CD8-positive, alpha-beta memory T cell (primary cell): ENCODE measurements at places on chromosomes 11 and 22. TPM values are rescaled to one million over a fixed set of nuclear protein-coding genes. Genes with fewer than 3 reads are reported as not detected.

The PTGDR2 gene
- 0.28 TPM for total RNA-seq

The FGF4 gene
- total RNA-seq, result not detected

The F2 gene
- not detected for total RNA-seq

The ZP1 gene
- total RNA-seq, result not detected

The GNAZ gene
- total RNA-seq, result 2.6 TPM

GRCh38 chr11:47778878-47779483, 11.8 kb upstream of the FNBP4 start:
- no peak for DNase-seq
- no peaks in the 10 kb centered on the region for H3K27me3 ChIP-seq
- H3K27ac ChIP-seq, result no peak overlapping the region
- H3K36me3 ChIP-seq, result peaks cover 34% of the 10 kb centered on the region
- H3K4me1 ChIP-seq, result no peaks in the 10 kb centered on the region
- H3K4me3 ChIP-seq, result no peak overlapping the region

DNA sequence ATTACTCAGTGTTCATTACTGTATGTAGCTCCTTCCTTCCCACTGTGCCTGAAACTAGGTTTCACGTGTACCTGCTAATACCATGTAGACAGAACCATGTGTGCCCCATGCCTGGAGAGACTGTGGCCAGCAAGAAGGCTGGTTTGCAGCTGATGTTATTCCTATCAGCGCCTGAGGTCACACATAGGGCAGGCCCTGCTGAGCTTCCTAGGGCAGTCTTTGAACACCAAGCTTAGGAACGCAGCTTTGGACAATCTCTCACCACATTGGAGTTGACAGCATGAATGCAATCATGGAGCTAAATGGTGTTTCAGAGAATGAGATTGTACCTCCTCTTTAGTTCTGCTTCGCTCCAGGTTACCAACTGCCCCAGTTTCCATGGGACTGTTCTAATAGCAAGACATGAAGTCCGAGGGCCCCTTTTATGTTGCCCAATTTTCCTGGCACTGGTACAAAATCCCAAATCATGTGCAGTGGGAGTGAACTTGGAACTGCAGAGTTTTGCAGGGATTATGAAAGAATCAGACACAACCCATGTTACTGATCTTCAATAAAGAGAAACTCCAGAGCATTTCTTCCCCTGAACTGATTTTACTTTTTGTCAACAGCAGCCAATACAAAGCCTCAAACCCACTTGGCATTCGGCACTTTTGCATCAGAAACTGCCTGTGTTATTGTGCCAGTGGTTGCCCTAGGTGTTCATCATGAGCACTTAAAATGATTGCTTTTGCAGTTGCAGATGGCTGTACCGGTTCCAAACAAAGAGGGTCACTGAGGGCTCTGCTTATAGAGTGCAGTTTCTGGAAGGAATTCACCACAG, 154.2 kb upstream of the TTC12 start:
- H3K27ac ChIP-seq, result no peak overlapping the region
- H3K27me3 ChIP-seq, result no peaks in the 10 kb centered on the region
- DNase-seq, result no peak
- no peak overlapping the region for H3K4me3 ChIP-seq
- H3K4me1 ChIP-seq, result no peaks in the 10 kb centered on the region

DNA sequence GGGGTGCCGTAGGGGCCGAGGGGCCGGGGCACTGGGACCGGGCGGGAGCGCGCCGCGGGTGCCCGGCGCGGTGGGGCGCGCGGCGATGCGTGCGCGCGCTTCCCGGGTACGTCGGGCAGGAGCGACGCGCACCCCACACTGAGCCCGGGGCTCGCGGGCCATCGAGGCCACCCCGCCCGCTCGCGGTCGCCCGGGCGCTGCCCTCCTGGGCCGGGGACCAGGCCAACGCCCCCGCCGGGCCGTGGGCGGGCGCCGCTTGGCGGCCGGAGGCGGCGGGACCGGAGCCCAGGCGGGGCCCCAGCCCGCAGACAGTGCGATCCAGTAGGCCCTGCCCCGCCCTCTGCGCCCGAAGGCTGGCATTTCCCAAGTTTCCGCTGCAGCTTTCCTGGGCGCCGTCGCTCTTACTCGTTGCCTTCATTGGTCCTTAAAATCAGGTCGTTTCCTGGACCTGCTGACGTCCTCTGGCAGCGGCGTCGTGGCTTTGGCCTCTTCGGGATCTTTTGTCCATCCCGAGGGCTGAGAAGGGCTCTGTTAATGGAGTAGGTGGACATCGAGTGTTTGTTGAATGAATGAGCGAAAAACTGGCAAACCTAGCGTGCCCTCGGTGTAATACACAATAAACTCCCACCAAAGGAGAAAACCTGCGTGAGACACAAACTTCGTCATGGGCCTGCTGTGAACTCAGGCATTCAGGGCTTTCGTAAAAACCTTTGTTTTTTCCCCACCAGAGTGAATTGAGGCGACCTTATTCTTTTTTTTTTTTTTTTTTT, 638 bp downstream of the PARVA start:
- H3K27ac ChIP-seq, result no peak overlapping the region
- H3K4me3 ChIP-seq, result peak overlapping the region; percentile 41
- no peak for DNase-seq

DNA sequence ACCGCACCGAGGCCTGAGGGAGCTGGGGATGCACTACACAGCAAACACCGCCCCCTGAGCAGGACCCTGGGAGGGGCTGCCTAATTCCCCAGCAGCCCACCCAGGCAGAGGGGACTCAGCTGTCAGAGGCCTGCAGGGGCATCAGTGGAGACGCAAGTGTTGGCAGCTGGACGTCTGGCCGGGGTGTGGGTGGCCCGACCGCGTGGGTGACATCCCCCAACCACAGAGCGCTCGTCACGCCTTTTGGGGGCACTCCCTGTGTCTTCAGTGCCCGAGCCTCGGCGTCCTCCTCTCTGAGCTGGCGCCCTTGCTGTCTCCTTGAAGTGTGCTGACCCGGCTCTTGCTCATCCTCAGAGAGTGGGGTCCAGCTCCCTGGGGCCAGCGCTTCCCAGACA, 150.2 kb downstream of the BRD1 start:
- H3K27ac ChIP-seq, result no peak overlapping the region
- no peaks in the 10 kb centered on the region for H3K4me1 ChIP-seq
- H3K27me3 ChIP-seq, result no peaks in the 10 kb centered on the region
- no peak overlapping the region for H3K4me3 ChIP-seq

DNA sequence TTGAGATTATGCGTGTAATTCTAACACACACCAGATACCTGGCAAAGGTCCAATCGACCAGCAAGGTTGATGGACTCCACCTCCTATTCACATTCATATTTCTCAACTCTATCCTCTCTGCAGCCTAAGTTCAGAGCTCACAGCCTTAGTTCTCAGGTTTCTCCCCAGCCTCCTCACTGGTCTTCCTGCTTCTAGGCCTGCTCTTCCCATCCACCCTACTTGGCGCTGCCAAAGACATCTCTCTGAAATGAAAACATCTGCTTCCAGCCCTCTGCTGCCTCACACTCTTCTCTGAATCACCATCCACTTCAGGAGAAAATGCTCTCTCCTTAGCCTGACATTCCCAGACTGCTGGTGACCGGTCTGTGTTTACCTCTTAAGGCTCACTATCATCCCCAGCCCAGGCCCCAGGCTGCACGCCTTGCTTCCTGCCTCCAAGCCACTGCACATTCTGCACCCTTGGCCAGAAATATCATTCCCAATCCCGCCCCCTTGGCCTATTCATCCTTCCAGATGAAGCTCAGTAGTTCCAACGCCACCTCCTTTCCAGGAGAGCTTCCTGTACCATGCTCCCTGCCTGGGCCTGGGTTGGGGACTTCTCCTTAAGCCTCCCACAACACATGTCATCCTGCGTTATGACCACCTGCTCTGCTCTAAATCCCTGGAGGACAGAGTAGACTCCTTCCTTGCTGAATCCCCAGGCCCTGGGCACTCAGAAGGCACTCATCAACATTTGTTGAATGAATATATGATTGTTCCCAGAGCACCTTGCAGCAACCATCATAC, 3.5 kb downstream of the ARRB1 start:
- H3K4me3 ChIP-seq, result no peak overlapping the region
- peaks cover 87% of the 10 kb centered on the region for H3K4me1 ChIP-seq
- no peaks in the 10 kb centered on the region for H3K27me3 ChIP-seq
- DNase-seq, result no peak
- H3K27ac ChIP-seq, result peak overlapping the region; percentile 33

DNA sequence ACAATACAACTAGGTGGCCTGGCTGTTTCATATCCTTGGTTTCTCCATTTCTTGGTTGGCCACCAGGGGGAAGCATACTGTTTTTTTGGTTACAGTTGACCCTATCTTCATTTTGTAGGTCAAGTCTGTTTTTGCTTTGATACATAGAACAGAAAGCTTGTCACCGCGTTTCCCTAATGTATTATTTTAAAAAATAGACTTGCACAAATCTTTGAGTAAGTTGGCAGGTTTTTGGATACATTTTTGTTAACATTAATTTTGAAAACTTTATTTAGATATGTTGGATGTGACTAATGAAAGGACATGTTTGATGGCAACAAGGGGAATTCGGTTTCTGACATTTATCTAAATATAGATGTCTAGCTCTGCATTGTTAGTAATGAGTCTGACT, 3.0 kb downstream of the NCR3LG1 start:
- H3K4me1 ChIP-seq, result peaks cover 15% of the 10 kb centered on the region
- H3K27me3 ChIP-seq, result no peaks in the 10 kb centered on the region
- no peaks in the 10 kb centered on the region for H3K36me3 ChIP-seq
- no peak overlapping the region for H3K4me3 ChIP-seq
- no peak overlapping the region for H3K27ac ChIP-seq

- H3K36me3 ChIP-seq, result no peaks in the 10 kb centered on the region
- H3K27ac ChIP-seq, result no peak overlapping the region
- peaks cover 42% of the 10 kb centered on the region for H3K4me1 ChIP-seq
- H3K27me3 ChIP-seq, result no peaks in the 10 kb centered on the region
- no peak for DNase-seq
These were observed 5.1 kb downstream of the PANX1 start for GRCh38 chr11:94133752-94134151.

DNA sequence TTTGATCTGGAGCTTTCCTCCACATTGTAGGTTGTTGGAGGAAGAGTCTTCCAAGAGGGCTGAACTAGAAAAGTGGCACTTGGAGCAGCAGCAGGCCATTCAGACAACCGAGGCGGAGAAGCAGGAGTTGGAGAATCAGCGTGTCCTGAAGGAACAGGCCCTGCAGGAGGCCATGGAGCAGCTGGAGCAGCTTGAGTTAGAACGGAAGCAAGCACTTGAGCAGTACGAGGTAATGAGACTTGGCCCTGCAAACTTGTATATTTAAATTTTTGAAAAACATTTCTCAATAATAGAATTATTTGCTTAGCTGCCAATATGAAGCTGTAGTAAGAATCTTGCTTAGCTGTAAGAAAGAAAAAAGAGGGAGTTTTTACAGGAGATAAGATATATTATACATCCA, 84.0 kb downstream of the SWAP70 start:
- H3K4me3 ChIP-seq, result no peak overlapping the region
- DNase-seq, result no peak
- H3K36me3 ChIP-seq, result no peaks in the 10 kb centered on the region
- H3K27ac ChIP-seq, result no peak overlapping the region
- no peaks in the 10 kb centered on the region for H3K27me3 ChIP-seq

GRCh38 chr22:23424031-23424430, 156.1 kb downstream of the IGLL1 start:
- no peak for DNase-seq
- H3K4me1 ChIP-seq, result no peaks in the 10 kb centered on the region
- no peak overlapping the region for H3K27ac ChIP-seq
- H3K4me3 ChIP-seq, result no peak overlapping the region

- H3K4me3 ChIP-seq, result no peak overlapping the region
- no peaks in the 10 kb centered on the region for H3K36me3 ChIP-seq
- no peak overlapping the region for H3K27ac ChIP-seq
- H3K27me3 ChIP-seq, result no peaks in the 10 kb centered on the region
- DNase-seq, result no peak
These were observed 209.1 kb downstream of the BUD13 start for GRCh38 chr11:116563712-116564047.
